DMS153 (cell line): ENCODE measurements at places on chromosomes 6 and 20.

GRCh38 chr20:3871550-3872265, 17.5 kb upstream of the PANK2 start:
- no peak for DNase-seq

DNA sequence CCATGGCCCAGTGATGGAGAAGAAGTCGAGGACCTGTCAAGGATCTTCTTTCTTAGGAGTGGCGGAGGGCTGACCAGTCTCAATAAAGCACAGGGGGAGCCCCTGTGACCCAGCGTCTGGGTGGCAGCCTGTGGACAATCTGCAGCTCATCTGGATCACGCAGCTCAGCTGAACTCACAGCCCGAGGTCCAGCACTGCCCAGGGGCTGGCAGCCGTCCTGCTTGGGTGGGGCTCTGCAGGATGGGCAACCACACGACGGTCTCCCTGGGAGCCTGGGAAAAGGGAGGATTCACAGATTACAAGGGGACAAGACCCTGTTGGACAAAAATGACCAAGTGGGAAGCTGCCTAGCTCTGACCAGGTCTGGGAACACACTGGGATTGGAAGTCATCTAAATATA, 110.8 kb downstream of the MYLK4 start:
- DNase-seq = no peak

DNA sequence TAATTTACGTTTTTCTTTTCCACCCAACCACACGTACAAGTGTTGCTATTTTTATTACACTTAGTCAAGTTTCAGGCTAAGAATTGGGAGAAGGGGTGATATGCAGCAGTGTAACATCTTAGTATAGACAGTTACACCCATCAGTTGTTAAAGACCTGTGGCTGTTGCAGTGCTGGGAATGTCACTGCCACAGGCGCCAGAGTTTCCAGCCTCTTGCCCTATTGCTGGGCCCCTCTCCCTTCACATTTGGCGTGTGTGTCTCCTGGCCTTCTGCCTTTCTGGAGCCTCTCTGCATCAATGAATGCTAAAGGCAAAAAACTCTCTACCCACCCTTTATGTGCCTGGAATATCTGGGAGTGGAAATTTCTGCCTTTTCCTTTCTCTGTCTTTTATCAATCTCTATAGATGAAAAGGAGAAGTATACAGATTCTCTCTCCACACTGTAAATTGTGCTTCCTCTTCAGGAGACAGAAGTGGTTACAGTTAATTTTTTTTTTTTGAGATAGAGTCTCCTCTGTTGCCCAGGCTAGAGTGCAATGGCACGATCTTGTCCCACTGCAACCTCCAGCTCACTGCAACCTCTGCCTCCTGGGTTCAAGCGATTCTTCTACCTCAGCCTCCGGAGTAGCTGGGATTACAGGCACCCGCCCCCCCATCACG, 73.0 kb downstream of the TIAM2 start:
- DNase-seq = no peak

- no peak for DNase-seq
Observed at GRCh38 chr6:99096170-99096569, 148.4 kb upstream of the FBXL4 start.

DNA sequence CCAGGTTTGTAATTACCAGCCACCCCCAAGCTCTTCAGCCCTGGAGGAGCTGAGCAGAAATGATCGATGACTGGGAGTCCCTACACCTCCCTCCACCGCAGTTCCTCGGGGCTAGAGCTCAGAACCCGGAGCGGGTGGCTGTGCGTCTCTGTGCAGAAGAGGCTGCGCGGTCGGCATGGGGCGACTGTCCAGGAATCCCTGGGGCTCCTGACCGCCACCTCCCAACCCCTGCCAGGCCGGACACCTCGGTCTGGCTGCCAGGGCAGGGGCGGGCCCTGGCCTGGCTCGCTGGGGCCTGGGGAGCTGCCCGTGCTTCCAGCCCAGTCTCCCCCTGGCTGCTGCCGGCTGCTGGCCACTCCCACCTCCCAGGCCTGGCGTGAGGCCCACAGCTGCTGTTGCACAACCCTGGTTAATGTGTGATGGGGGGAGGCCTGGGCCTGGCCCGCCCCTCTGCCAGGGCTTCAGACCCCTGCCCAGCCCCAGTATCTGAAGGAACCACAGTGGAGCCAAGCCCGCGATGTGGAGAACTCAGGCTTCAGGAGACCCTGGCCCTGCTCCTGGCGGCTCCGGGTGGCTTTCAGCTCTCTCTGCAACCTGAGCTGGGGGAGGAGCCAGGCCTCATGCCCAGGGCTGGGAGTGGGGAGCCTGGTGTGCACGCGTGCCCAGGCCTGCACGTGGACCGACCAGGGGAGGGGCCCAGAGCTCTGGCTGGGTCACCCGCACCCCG, 1.2 kb downstream of the SLC2A4RG start:
- peak; percentile 35 for DNase-seq
